Stomach (tissue), 19 donors: ENCODE measurements at places on chromosomes 1 and 21. TPM values are rescaled to one million over a fixed set of nuclear protein-coding genes. Genes with fewer than 3 reads are reported as not detected.

DNA sequence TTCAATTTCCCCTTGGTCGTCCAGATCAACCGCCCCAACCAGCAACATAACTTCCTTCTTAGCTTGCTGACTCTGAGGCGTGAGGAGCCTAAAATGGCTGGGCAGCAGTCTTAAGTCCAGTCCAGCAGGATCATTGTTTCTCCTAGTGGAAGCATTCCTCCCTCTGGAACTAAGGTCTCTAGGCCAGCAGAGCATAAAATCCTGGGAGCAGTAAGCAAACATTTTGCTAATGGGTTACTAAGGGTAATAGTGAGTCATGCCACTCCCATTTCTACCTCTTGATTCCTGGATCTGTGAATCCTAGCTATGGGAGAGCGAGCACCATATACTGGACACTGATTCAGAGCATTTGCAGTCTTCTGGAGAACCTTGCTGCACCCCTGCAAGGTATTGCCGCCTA lies 59.9 kb downstream of the ADSS2 start:
- H3K27me3 ChIP-seq: no peaks in the 10 kb centered on the region
- no peak for DNase-seq
- no peaks in the 10 kb centered on the region for H3K36me3 ChIP-seq

DNA sequence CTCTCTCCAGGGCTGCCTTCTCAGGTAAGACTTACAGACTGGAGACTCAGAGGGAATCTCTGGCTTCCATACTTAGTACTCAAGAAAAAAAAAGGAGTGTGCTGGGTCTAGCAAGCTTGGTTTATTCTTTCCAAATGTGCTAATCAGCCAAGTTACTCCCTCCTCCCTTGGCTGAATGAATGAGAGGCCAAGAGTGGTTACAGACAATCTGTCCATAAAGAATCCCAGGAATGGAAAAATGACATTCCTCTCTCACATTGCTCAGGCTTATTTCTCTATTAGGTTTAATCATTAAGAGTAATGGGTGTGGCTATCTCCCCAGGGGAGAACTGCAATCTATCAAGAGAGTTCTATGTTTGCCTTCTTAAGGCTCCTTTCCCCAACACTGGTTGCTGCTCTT lies 547.3 kb upstream of the PLXNA2 start:
- H3K4me1 ChIP-seq: no peaks in the 10 kb centered on the region
- H3K4me3 ChIP-seq: no peak overlapping the region
- H3K36me3 ChIP-seq: no peaks in the 10 kb centered on the region
- H3K27ac ChIP-seq: no peak overlapping the region
- no peaks in the 10 kb centered on the region for H3K27me3 ChIP-seq

DNA sequence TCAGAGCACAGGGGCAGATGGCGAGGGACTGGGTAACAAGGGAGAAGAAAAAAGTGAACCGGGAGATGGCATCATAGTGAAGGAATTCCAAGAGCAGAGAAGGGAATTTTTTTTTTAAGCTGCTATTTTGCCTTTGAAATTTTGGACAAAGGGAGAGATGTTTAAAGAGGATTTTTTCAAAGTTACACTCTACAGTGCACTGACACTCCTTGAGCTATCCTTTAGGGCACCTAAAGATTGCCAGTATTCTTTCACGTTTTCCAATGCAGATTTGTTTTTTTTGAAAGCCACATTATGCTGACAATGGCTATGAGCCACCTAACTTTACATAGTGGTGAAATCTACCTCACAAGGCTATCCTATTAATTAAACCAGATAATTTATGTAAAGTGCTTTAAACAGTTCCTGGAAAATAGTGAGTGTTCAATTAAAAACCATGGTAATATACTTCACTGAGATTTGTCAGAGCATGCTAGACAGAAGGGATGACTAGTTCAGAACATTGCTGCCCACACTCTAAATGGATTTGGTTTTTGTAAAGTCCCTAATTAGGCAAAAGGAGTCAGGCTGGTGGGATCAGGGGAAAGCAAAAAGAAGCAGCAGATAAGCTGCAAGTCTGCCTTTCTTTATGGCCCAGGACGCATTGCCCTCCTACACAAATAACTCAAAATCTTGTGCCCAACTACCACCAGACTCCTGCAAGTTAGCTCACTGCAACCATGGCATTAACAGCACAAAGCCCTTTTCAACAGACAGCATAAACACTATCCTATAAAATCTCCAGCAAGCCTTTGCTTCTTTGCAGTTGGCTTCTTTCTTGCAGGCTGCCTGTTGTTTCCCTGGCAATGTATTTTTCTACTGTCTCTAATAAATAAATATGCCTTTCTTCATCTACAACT lies 53.9 kb downstream of the PRDX6 start:
- H3K36me3 ChIP-seq: no peaks in the 10 kb centered on the region
- H3K27ac ChIP-seq: no peak overlapping the region
- DNase-seq: no peak

GRCh38 chr1:224762701-224763100 lies 146.6 kb downstream of the CNIH3 start:
- no peaks in the 10 kb centered on the region for H3K27me3 ChIP-seq
- H3K36me3 ChIP-seq: no peaks in the 10 kb centered on the region
- no peak overlapping the region for H3K4me3 ChIP-seq
- no peak for DNase-seq

- no peak overlapping the region for H3K27ac ChIP-seq
- no peaks in the 10 kb centered on the region for H3K27me3 ChIP-seq
- H3K4me3 ChIP-seq: no peak overlapping the region
- H3K36me3 ChIP-seq: no peaks in the 10 kb centered on the region
- no peaks in the 10 kb centered on the region for H3K4me1 ChIP-seq
These were observed 339.7 kb upstream of the B3GALT2 start for GRCh38 chr1:193525917-193526710.

- H3K27ac ChIP-seq: peak overlapping the region; percentile 91
- DNase-seq: no peak
- H3K36me3 ChIP-seq: no peaks in the 10 kb centered on the region
- H3K4me1 ChIP-seq: peaks cover 89% of the 10 kb centered on the region
- H3K27me3 ChIP-seq: no peaks in the 10 kb centered on the region
These were observed 54.8 kb upstream of the SYNC start for GRCh38 chr1:32757213-32757895.

- H3K4me1 ChIP-seq: no peaks in the 10 kb centered on the region
- H3K27ac ChIP-seq: no peak overlapping the region
- no peaks in the 10 kb centered on the region for H3K36me3 ChIP-seq
- no peak overlapping the region for H3K4me3 ChIP-seq
- no peaks in the 10 kb centered on the region for H3K27me3 ChIP-seq
- DNase-seq: no peak
These were observed 219.5 kb downstream of the TPR start for GRCh38 chr1:186155594-186155993.

DNA sequence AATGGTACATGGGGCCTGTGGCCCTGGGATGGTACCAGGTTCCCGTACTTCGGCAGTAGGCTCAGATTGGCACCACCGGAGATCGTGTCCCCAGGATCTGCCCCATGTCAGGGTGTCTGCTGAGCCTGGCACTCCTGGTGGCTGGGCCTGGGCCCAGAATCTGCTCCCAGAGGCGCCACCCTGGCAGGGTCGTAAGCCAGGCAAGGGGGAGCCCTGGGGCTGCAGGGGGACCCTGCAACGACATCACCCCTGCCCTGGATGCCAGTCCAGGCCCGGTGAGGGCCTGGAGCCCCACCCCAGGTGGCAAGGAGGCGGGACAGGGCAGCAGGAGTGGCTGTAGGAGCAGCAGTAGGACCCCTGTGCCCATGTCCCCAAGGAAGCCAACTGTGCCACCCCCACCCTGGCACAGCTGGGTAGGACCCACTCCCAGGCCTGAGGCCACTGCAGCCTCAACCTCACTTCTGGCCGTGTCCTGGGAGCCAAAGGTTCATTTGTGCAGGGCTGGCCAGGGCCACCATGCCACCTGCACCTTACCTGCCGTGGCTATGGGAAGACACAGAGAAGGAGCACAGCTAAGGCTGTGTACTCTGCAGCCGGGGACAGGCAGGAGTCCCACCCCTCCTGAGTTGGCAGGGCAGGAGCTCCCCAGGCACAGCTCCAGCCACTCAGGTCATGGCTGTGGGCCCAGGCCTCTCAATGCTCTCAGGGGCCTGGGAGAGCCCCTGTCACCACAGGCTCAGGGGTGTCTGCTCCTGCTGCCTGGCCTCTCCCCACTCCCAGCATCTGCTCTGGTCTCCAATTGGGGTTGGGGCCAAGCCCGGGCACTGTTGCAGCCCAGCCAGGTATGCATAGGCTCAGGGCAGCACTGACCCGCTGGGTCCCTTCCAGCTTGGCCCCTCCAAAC lies 141.7 kb downstream of the EIF4G3 start:
- peak; percentile 37 for DNase-seq
- peaks cover 32% of the 10 kb centered on the region for H3K4me1 ChIP-seq
- no peaks in the 10 kb centered on the region for H3K27me3 ChIP-seq
- no peaks in the 10 kb centered on the region for H3K36me3 ChIP-seq

The TP73 gene
- 0.43 TPM for total RNA-seq

The MYBPH gene
- total RNA-seq: not detected

The OLFML3 gene
- 79.5 TPM for total RNA-seq

The HRNR gene
- not detected for total RNA-seq

The CGN gene
- total RNA-seq: 118 TPM

The EPHA8 gene
- not detected for total RNA-seq
